ENCODE measurements at places on chromosomes 16 and 17.

- no peak for DNase-seq
Measured at GRCh38 chr16:29911676-29912010, 11.4 kb downstream of the ASPHD1 start.

DNA sequence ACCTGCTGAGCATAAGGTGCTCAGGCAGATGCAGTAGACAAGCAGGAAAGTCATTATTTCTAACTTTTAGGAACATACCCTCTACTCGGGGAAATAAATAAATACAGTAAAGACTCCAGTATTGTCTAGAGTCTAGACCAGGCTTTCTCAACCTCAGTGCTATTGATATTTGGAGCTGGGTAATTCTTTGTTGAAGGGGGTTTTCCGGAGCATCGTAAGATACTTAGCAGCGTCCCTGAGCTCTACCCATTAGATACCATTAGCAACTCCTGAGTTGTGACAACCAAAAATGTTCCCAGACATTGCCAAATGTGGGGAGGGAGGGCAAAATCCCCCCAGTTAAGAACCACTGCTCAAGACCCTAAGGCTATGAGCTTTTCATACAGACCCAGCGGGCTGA is 21.1 kb downstream of the EPOP start:
- DNase-seq: no peak

GRCh38 chr17:48239603-48239995 is 132.0 kb downstream of the SNX11 start:
- DNase-seq: no peak

DNA sequence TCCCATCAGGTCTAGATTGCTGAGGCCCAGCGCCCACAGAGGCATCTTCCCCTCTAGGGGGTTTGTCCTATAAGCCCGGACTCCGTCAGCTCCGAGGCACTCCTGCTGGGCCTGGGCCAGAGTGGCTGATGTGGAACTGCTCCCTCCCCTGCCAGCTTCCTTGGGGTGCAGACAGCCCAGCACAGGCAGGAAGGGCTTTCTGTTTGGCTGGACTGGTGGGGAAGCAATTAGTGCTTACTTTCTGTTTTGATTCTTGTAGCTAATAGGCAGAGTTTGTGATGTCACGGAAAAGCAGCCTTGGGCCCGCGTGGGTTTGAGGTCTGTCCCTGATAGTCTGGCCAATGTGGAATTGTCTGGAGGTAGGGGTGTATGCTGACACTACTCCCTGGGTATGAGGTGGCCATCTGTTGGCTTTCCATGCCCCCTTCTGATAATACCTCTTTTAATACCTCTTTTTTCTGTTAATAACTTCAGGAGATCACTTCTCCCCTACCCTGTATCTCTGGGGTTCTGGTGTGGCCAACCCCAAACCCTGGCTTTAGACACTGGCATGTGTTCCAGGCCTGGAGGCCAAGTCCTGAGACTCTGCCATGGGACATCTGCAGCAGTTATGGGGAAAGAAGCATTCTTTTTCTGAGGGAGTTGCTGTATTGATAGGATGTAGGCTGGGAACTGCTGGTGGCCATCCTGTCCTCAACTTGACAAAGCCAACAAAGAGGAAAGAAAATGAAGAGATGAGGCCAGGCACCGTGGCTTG is 190.9 kb downstream of the RAB11FIP4 start:
- no peak for DNase-seq

DNA sequence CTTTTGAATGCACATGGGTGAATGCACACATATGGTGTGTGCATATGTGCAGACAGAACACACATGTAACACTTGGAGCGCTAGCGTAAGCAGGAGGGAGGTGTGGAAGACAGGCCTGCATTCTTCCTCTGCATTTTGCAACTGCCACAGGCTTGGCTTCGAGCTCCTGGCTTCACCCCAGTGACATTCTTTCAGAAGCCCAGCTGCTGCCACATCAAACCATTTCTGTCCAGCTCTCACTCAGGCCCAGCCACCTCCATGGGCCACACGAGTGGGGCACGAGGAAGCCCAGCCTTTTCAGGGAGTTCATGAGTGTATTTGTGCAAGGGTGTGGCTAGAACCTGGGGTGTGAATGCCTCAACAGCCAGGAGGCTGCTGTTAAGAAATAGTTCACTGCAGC is 18.8 kb downstream of the LGALS3BP start:
- no peak for DNase-seq

- peak; percentile 91 for DNase-seq
Measured at GRCh38 chr16:25031441-25032307, 16.5 kb upstream of the ARHGAP17 start.

DNA sequence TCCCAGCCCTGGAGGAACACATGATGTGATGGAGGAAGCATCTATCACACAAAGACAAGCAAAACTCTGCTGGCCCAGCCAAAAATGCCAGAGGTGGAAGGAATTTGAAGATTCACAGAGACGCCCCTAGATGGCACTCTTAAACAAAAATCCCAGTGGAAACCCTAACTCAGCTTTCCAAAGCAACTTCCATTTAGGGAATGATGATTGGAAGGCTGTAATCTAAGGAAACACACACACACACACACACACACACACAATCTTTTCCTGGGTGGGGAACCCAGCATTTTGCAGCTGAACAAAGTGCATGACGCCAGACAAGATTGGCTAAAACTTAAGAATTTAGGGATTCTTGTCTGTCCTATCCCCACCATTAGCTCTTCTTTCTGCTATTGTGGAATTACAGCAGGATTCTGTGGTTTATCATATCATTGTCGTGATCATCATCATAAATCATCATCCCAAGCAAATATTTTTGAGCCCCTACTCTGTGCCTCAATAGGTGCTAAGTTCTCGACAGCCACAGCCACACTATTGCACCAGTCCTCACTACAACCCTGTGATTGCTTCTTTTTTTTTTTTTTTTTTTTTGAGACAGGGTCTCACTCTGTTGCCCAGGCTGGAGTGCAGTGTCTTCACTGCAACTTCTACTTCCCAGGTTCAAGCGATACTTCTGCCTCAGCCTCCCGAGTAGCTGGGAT is 1.6 kb upstream of the LDAF1 start:
- DNase-seq: no peak

DNA sequence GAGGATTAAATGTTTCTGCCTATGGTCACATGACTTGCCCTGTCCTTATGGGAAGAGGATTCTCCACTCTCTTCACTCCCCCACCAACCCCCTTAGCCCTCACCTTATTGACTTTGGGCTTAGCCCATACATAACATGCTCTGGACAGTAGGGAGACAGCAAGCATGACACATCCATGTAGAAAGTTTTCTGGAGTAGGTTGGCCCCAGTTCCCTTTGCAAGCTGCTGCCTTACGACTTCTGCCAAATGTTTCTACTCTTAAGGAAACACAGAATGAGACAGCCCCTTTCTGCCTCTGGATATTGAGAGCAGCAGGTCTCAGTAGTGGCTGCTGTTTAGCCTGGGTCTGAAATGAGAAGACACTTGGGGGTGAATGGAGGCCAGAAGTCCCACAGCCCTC is 282.2 kb downstream of the MAP2K6 start:
- no peak for DNase-seq

DNA sequence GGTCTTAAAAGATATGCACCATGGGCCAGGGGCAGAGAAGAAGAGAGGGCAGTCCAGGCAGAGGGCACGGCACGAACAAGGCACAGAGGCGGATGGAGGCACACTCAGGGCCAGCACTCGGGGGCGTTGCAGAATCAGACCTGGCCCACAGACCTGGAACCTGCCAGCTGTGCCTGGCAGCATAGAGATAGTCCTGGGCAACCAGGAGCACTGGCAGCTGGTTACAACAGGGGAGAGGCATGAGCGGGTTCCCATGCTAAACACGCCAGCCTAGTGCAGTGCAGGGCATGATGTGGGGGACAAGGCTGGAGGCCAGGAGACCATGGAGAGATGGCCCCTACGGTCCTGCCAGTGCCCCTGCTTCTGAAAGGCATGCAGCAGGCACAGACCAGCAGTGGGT is 56.9 kb upstream of the RBFOX3 start:
- DNase-seq: no peak

DNA sequence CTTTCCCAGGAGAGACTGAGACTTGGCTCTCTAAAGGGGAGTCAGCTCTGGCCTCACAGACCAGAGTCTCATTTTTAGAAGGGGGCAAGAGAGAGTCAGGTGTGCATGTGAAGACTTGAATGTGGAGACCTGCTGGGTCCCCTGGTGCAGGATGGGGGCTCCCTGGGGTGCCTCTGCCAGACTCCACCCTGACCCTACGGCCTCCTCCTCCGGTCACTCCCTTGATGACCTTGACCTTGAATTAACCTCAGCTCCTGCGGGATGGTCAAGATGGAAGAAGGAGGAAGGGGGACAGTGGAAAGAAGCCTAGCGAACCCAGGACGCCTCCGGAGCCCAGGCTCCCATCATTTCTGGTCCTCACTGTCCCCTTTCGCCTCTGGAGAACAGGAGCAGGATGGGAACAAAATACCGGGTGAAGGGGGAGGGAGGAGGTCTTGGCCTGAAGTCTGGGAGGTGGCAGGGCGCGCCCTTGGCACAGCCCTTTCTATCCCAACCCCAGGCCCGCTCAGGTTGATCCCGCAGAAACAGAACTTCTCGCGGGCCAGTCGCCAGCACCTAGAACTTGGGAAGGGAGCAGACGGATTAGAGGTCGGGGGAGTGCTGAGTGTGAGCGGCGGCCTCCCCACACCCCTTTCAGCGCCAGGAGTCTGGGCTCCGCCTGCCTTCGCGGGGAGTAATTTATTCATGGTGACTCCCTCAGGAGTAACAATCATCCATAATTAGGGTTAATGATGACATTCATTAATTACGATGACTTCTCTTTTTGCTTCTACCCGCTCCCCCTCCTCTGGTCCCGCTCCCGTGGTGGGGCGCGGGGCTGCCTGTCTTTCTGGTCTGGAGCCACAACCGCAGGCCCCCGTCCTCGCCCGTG is 1.6 kb downstream of the STAC2 start:
- no peak for DNase-seq

DNA sequence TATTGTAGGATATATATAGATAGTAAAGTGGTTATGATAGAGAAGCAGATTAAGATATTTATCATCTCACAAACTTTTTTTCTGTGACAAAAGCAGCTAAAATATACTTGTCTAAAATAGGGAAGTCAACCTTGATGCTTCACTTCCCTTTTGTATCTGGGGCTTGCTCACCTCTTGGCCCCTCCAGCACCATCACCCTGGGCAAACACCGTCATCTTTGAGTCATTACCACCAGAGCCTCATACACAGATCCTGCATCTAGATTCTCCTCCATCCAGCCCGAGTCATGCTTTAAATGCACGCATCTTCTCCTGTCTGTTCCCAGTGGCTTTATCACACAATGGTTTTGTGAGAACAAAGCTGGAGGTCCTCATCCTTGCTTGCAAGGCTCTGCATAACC is 1062.7 kb upstream of the EEF2KMT start:
- no peak for DNase-seq

DNA sequence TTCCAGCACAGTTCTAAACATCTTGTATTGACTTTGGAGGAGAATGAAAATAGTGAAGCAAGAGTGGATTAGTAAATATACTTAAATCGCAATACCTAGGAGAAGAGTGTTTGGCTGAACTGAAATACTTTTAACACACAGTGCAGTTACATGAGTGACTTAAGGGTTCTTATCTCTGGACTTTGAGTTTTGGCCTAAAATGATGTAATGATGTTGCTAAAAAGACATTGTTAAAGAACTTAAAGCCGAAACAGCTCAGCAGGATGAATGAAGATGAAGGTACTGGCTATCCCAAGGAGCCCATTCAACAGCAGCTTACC is 28.1 kb downstream of the PMP22 start:
- DNase-seq: no peak

GRCh38 chr16:24516900-24517669 is 22.3 kb upstream of the RBBP6 start:
- peak; percentile 66 for DNase-seq

- DNase-seq: no peak
Measured at GRCh38 chr16:77794586-77794985, 6.2 kb downstream of the VAT1L start.

DNA sequence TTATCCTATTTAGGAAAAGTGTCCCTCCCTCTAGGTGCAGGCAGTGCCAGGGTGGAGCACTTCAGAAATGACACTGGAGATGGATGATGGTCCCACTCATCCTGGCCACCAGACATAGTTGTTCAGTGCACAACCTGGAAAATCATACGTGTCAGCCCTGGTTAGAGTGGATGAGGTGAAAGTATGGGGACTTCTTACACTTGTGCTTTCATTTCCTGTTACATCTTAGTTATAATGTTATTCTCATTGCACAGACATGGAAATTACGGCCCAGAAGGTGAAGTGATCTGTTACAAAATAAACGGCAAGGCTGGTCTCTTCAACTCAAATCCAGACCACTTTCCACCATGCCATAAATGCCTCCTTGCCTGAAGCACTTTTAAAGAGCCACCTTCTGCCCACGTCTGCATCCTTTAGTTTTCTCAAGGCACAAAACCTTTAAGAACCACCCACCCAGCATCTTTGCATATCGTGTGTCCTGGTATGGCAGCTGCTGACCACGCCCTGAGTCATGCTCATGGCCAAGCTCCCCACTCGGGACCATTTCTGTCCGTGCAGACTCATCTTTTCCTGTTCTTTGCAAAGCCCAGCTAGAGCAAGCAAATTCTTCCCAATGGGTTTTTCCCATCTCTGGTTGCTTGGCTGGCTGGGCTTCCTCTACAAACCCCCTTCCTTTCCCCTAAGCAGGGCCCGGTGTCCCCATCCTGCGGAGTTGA is 22.4 kb downstream of the TBC1D3B start:
- DNase-seq: no peak

GRCh38 chr16:55478827-55479429 is at the start of gene MMP2:
Gene MMP2, plus strand, starts transcription at chr16:55479198. Its CDS starts 282 bp downstream, at chr16:55479480.
- no peak for DNase-seq

- no peak for DNase-seq
Measured at GRCh38 chr16:84356591-84357116, 11.7 kb upstream of the ATP2C2 start.

DNA sequence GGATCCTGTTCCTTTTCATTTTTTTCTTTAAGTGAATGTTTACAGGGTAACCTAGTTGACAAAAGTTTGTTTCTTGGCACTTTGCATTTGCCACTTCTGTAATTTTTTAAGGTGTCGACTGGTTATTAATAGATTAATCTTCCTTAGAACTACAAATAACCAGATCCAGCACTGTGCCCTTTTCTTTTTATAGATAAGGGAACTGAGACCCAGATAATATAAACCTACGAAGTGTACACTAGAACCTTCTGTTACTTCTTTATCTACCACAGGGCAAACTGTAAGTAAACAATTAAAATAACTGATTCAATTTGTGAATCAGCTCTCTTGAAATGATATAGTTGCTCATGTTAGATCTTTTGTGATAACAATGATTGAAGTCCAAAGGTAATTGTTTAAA is 55.4 kb downstream of the NLK start:
- DNase-seq: no peak

DNA sequence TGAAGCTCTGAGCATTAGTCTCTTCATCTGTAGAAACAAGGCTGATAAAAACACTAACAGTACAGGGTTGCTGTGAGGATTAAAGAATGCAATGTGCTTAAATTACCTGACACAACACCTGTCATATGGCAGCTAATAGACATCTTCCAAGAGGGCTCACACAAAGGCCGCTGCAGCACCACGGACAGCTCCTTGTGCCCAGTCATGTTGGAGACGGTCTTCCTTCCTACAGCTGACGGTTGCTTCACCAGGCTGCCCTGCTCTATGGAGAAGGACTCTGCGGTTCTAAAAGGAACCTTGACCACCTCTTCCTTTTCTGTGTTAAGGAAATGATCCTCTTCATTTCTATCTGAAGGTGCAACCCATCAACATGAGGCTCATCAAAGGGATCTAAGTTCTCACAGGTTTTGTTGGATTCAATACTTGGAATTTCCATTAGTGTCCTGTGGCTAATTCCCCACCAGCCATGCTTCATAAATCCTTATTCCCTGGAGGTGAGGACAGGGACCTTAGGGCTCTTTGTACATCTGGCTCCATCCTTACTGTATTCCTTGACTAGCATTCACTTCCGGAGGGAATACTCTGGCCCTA is 138.9 kb upstream of the CES5A start:
- DNase-seq: no peak

- no peak for DNase-seq
Measured at GRCh38 chr17:29560316-29560715, 6.5 kb downstream of the ABHD15 start.

Measured in effector CD4-positive, alpha-beta T cell (primary cell).